ENCODE measurements at places on chromosomes 6 and 20.

- DNase-seq, result no peak
Observed at GRCh38 chr6:148533309-148534107, 190.9 kb downstream of the SASH1 start.

DNA sequence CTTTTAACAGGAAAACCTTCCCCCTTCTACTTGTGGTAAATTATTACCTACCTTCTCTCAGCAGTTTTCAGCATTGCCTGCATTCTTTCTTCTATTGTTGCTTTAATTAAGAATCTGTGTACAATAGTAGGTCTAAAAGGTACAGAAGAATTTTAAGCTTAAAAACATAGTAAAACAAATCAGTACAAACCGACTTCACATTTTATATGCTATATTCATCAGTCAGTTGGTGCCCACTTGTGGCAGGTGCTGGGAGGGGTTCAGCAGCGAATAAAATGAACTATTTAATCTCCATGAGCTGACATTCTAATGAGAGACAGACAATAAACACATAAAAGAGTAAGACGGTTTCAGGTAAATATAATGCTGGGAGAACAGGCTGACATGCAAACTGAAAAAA lies 73.4 kb upstream of the FBXO30 start:
- no peak for DNase-seq

- DNase-seq, result no peak
Observed at GRCh38 chr6:150667359-150667758, 67.7 kb downstream of the PLEKHG1 start.

- no peak for DNase-seq
Observed at GRCh38 chr20:63082939-63083735, 76.4 kb upstream of the BHLHE23 start.

DNA sequence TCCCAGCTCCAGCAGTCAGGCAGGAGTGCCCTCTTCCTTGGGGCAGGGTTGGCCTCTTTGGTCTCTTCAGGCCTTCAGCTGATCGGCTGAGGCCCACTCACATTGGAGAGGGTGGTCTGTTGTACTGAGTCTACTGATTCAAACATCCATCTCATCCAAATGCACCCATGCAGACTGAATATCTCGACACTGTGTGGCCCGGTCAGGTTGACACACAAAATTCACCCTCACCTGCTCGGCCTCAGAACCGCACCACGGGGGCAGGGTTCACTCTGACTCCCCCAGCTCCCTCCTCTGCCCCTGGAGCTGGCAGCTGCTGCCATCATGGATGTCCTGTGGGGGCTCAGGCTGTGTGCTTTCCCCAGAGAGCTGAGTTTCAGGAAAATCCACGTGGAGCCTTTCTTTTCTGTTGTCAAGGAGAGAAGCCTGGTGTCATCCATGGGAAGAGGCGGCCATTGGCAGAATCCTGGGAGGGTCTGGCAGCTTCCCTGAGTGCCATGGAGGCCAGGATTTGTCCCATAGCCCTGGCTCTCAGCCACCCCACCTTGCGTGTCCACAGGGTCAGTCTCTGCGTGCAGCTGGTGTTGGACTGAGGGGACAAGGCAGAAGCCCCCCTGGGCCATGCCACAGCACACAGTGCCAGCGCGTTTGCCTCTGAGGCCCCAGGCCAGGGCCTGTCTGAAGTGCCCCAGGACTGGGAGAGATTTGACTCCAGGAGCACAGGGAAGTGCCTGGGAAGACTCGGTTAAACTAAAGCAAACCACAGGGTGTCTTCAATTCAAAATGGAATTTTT lies 114.1 kb downstream of the ERMARD start:
- no peak for DNase-seq

All from fibroblast of upper back skin (primary cell).